ENCODE measurements at places on chromosomes 11 and 22.

GRCh38 chr22:44338177-44338810 lies 25.5 kb upstream of the SHISAL1 start:
- DNase-seq: no peak

DNA sequence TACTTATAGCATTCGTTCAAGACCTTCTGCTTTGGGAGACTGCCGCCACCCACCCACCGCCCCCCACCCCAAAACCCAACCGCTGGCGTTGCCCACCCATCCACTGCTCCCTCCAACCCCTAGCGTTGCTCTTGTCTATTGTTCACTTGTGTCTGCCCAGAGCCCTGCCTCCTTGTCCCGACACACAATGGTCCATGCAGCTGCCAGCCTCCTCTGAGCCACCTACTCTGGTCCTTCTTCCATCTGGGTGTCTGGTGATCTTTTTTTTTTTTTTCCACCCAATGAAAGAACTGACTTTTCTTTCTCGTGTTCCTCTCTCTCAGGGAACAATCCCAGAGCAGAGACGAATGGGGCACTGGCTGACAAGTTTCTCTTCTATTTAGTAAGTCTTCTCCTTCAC lies 256.0 kb upstream of the SESN3 start:
- no peak for DNase-seq

DNA sequence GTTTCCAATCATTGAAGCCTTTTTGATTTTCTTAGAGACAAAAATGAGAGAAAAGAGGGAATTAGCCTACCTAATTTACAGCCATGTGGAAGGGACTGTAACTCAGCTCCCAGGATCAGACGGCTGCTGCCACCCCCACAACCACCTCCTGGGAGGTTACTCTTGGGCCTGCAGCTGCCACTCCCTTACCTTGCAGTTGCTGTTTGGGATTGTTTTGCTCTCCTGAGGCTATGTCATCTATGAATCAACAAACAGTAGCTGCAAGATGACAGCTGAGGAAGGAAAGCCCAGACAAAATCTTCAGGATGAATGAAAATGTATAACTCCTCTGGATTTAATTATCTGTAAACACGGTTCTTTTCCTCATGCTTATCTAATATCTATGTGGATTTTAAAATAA lies 28.0 kb upstream of the ZC3H12C start:
- DNase-seq: no peak

DNA sequence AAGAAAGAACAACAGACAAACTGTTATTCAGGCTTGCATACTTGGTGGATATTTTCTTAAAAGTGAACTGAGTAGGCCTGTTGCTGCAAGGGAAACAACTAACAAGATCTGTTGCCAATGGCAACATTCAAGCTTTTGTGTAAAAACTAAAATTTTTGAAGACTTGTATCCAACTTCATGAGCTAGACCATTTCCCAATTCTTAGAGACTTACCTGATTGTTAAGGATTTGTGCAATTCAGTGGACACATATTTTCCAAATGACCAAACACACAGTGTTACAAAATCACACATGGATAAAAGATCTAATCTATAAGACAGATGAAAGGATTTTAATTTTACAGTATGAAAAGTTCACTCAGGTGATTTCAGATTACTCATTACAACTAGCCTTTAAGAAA lies 564.1 kb downstream of the CNTN5 start:
- DNase-seq: no peak

- no peak for DNase-seq
Observed at GRCh38 chr11:93662175-93662570, 691 bp downstream of the CEP295 start.

- DNase-seq: no peak
Observed at GRCh38 chr22:24177456-24177855, 3.8 kb upstream of the SUSD2 start.

DNA sequence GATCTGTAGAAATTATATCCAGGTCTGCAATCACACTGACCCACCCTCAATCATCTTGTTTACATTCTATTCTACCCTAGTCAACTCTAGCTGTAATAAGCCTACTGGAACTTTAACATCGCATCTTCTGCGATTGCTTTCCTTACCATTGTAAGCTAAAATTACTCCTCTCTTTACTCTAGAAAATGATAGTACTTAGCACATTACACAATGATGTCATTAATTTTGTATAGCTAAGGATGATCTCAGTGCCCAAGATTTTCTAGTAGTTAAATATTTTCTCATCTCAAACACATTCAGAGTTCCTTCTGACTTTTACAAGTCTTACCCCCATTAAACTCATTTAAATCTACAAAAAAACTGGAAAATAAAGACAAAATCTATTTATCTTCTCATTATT lies 39.6 kb upstream of the CTSC start:
- DNase-seq: no peak

DNA sequence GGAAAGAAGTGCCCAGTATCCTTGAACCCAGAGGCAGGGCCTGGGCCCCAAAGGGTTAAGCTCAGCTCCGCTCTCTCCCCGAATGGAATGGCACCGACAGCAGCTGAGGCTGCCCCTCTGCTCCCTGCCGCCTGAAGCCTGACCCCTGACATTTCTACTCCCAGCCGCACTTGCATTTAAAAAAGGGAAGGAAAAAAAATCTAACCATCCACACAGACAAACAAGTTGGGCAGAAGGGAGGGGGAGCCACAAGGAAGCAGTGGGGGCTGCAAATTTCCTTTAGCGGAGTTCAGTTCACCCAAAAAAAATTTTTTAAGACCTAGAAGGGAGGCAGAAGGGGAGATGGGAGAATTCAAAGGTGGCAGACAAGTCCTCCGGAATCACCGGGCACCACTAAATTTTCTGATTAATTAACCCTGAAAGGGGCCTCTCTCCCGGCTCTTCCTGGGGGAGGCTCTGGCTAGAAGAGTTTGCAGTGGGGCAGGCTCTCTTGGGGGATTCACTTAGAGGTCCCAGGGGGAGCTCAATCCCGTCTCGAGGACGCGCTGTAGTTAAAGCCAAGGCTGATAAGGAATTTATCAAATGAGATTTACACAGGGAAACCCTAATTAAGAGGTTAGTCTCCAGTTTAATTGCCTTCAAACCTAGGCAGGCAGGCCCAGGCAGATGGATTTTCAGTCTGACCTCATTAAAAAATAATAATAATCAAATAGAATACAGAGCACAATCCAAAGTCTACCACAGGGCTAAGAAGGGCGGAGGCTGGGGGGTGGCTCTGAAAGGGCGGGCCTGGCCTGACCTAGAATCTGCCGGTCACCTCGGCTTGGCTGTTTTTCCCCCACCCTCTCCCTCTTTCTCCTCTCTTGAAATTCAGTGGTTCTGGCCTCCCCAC lies 25.6 kb downstream of the MN1 start:
- no peak for DNase-seq

DNA sequence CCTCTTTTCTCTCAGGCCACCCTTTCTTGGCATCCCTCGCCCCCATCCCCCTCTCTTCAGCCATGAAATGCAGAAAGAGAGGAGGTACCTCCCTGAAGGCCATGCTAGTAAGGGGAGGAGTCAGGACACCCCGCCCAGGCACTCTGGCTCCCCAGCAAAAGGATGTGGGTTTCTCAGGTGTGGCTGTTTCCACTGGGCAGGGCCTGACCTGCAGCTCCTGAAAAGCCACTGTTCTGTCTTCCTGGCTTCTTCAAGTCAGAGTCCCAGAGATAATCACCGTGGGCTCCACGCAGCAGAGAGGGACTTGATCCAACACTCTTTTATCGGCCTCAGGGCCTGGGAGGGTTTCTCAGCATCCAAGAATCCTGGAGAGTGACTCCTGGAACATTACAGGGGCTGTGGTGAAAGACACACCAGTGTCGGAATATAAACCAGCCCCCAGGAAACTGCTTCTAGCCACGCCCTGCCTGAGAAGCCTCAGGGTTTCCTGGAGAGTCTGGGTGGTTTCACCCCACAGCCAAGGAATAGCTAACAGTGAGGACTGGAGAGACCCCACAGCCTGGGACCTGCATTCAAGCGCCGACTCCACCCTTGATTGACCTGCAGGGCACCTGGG lies 45.7 kb upstream of the TSPAN18 start:
- no peak for DNase-seq

GRCh38 chr11:119469506-119469905 lies 46.5 kb upstream of the THY1 start:
- no peak for DNase-seq

GRCh38 chr11:115736146-115736545 lies 231.9 kb upstream of the CADM1 start:
- DNase-seq: no peak

DNA sequence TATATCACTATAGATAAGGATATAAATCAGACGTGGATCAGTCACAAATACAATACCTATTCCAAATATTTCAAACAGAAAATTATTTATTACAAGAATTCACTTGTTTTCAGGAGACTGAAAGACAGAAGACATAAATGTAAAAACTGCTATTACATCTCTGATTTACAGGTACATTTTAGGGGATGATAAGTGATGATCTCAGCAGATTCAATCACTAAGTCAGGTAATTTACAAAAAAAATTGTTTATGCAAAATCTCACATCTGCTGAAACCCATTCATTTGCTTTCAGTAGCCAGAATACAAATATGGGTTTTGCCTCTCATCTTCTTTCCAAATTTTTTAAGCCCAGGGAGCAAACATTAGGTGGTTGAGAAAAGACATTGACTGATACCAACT lies 1648.4 kb upstream of the RAG2 start:
- no peak for DNase-seq

GRCh38 chr22:31439808-31440207 lies 40.4 kb downstream of the DRG1 start:
- no peak for DNase-seq

GRCh38 chr11:73950869-73951710 lies at the start of gene DNAJB13:
DNAJB13 (plus strand) TSS chr11:73951026; CDS start chr11:73951070, 44 bp downstream.
- no peak for DNase-seq

DNA sequence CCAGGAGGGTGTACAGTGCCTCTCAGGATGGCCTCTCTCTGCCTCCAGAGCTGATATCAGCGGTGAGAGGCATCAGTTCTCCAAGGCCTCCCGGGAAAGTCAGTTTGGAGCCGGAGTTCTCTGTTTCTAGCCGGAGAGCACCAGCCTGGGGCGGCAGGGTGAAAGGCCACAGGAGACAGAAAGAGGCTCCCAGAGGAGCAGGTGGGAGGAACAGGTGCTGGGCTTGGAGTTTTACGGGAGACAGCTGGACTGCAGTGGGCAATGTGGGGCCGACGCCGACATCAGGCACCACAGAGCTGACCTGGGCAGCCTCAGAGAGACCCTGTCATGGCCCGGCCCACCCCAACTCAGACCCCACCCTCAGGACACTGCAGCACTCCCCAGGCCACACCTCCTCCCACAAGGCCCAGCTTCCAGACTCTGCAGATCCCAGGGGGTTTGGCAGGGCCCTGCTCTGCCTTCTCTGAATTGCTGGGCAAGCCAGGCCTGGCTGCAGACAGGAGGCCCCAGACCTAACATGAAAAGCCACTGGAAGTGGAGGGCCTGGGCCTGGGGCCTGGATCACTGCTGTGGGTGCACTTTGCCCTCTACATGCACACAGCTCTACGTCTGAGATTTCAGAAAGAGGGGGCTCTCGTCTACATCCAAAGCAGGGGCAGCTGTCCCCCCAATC lies 885.6 kb downstream of the BRD1 start:
- no peak for DNase-seq

GRCh38 chr11:128894685-128895084 lies 3.5 kb downstream of the KCNJ5 start:
- DNase-seq: no peak

- no peak for DNase-seq
Observed at GRCh38 chr11:134676516-134677287, 264.7 kb upstream of the B3GAT1 start.

- DNase-seq: no peak
Observed at GRCh38 chr22:19146215-19146968, 1.9 kb upstream of the ESS2 start.

DNA sequence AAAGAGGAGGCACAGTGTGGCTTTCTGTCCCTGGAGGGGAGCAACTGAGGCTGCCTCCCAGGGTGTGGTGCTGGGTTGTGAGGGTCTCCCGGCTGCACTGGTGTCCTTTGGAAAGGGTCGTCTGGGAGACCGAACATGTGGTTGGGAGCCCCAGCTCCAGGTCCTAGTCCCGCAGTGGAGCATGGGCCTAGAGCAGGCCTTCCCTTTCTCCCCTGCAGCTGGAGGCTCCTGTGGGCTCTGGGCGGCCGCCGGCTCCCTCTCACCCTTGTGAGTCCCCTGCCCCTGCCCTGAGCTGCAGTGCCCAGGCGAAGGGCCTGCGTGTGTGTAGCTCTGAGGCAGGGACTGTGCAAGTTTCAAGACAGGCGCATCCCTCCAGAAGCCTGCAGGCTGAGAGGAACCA lies 1492.7 kb downstream of the BRD1 start:
- no peak for DNase-seq

GRCh38 chr11:123594921-123595320 lies 59.5 kb downstream of the SCN3B start:
- no peak for DNase-seq

- no peak for DNase-seq
Observed at GRCh38 chr11:16226245-16226644, 130.1 kb downstream of the SOX6 start.

DNA sequence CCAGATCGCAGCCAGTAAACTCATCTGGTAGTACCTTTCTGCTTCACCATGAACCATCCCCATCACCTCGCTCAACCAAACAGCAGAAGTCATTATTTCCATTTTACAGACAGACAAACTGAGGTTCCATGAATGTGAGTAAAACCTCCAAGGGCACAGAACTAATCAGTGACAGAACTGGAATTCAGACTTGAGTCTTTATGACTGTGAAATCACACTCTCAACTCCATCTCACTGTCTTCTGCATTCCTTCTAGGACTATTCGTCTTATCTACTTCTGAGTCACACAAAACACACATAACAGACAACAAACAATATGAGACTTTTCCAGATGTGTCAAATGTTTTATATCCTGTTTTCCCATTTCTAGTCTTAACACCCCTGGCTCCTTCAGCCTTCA lies 9.3 kb upstream of the NUP50 start:
- DNase-seq: no peak

GRCh38 chr11:125190566-125190965 lies 26.0 kb downstream of the PKNOX2 start:
- DNase-seq: no peak

- no peak for DNase-seq
Observed at GRCh38 chr11:14773755-14774154, 118.3 kb downstream of the CYP2R1 start.

GRCh38 chr22:47630741-47631534 lies 868.5 kb downstream of the TBC1D22A start:
- DNase-seq: no peak

- no peak for DNase-seq
Observed at GRCh38 chr22:48371391-48371790, 1456.3 kb downstream of the BRD1 start.

GRCh38 chr11:5690736-5691135 lies 1.1 kb downstream of the TRIM22 start:
- DNase-seq: no peak

- no peak for DNase-seq
Observed at GRCh38 chr11:123129920-123130319, 65.1 kb downstream of the CLMP start.

GRCh38 chr11:134350381-134350780 lies 18.6 kb downstream of the GLB1L2 start:
- no peak for DNase-seq

DNA sequence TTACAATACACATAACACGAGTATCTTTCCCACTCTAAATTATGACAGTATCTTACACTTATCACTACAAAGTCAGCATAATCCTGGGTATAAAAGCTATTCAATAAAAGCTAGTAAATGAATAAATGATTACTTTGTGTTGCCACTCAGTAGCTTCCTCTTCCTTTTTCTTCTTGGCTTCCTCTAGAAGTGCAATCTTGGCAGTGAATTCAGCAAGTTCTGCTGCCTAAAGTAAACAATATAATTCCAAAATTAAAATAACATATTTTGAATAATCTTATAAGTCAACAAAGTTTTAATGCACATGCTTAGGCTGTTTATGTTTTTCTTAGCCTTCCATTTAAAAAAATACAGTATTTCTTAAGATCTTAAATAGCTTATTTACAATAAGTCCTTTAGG lies 60.4 kb downstream of the RDX start:
- DNase-seq: no peak
